ENCODE measurements at places on chromosomes 2 and 18. TPM values are rescaled to one million over a fixed set of nuclear protein-coding genes. Genes with fewer than 3 reads are reported as not detected.

Gene SCN1A
- 1.6 TPM for total RNA-seq

Gene HOXD8
- total RNA-seq = not detected

Gene ZSWIM2
- not detected for total RNA-seq

DNA sequence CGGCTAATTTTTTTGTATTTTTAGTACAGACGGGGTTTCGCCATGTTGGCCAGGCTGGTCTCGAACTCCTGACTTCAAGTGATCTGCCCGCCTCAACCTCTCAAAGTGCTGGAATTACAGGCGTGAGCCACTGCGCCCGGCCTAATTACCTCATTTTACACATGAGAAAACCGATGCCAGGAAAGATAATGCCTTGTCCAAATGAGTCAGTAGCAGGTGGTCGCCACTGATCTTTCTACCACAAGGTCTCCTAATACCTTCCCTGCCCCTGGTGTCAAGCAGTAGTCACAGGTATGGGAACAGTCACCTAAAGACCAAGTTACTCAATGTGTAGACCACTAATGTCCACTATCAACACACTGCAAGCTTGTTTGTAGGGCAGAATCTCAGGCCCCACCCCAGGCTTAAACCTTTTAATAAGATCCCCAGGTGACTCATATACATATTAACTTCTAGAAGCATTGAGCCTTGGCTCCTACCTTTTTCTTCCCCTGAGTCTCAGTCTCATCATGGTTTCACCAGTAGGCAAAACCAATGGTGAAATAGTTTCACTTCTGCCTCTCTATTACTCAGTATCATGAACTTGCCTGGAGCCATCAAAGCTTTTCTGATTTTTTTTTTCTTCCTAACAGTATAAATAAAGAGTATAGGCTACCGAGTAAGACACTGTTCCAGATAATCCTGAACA is 6.9 kb upstream of the EPB41L5 start:
- DNase-seq = no peak
- H3K4me3 ChIP-seq = no peak overlapping the region
- no peaks in the 10 kb centered on the region for H3K36me3 ChIP-seq
- H3K27ac ChIP-seq = no peak overlapping the region

DNA sequence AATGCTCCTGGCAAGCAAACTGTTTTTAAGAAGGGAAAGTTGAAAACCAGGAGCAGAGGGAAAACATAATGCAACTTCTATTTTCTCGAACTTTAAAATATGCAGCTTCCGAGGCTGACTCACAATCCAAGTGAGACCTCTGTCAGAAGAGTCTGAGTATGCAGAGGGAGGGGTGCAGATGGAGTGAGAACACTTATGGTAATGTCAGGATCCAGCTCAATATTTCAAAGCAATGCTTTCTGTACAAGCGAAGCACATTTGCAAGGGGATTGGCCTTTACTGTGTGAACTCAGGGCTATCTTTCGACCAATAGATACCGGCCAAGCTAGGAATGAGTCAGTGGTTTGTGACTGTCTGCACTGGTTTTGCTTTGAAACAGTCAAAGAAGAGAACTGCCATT is 242.7 kb downstream of the CNTNAP5 start:
- H3K27ac ChIP-seq = no peak overlapping the region
- no peak for DNase-seq
- H3K27me3 ChIP-seq = no peaks in the 10 kb centered on the region
- no peaks in the 10 kb centered on the region for H3K36me3 ChIP-seq
- no peak overlapping the region for H3K4me3 ChIP-seq
- H3K4me1 ChIP-seq = peaks cover 5% of the 10 kb centered on the region

GRCh38 chr18:77113361-77114151 is 19.0 kb downstream of the MBP start:
- peaks cover 7% of the 10 kb centered on the region for H3K36me3 ChIP-seq
- H3K4me1 ChIP-seq = peaks cover 61% of the 10 kb centered on the region
- no peak for DNase-seq
- H3K4me3 ChIP-seq = no peak overlapping the region

DNA sequence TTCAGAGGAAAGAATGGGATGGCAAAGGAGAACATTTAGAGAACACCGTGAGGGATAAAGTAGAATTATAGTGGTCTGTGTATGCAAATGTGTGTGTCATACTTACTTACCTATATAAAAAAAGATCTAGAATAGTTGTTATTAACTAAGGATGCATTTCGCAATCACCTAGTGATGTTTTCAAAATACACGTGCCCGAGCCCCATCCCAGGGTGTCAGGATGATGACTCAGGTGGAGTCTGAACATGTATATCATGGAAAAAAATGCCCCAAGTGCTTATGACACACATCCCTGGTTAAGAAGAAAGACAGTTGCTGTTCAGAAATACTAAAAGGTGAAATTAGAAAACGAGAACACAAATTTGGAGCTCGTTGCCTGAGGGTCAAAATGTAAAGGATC is 109.0 kb downstream of the CERS6 start:
- no peak overlapping the region for H3K27ac ChIP-seq
- DNase-seq = no peak
- H3K4me1 ChIP-seq = peaks cover 14% of the 10 kb centered on the region
- H3K27me3 ChIP-seq = no peaks in the 10 kb centered on the region

DNA sequence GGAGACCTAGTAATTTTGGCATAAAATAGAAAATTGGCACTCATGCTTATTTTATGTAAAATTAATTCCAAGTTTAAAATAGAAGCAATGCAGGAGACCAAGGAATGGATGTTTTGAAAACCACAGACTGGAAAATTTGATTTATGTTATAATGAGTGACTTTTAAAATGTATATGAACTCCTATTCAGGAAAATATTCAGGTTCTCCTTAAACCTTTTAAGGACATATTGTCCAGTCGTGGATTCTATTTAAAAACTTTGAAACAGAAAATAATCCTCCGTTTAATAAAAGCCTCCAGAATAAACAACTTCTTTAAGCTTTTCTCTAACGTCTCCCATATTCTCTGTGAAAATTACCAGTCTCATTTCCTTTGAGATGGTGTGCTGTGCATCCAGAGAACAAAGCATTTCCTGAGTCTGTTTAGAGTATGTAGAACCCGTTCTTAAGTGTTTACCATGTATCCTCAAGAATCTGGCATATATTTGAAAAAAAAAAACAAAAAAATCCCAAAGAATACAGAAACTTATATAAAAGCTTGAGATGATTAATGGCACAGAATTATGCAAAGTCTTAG is 8.6 kb upstream of the YES1 start:
- no peak overlapping the region for H3K4me3 ChIP-seq
- H3K36me3 ChIP-seq = no peaks in the 10 kb centered on the region
- no peak overlapping the region for H3K27ac ChIP-seq
- peaks cover 2% of the 10 kb centered on the region for H3K4me1 ChIP-seq

DNA sequence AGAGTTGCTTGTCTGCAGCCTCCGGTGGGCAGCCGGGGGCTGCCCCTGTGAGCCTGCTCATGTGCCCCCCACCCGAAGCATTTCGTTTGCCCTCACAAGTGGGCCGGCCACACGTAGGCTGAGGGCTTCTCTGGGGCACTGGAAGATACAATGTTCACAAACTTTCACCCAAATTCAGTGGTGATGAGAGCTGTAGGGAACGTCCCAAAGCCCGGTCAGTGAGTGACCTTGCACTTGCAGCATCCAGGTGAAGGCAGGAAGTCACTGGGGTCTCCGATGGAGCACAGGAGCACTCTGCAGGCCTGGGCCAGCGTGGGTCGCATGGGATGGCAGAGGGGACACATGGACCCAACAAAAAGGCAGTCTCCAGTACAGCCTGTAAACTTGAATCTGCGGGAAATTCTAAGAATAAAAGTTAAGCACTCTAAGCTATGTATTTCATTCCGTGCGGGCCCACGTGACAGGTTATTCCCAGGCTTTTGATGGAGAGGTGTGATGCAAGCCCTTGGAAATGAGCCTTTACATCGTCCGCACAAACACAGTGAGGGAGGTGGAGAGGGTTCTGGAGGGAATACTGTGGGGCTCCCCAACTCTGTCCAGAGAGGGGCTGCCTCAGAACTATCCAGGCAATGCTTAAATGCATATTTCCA is 42.5 kb downstream of the CNGA3 start:
- no peaks in the 10 kb centered on the region for H3K36me3 ChIP-seq
- DNase-seq = no peak
- H3K4me3 ChIP-seq = no peak overlapping the region
- no peak overlapping the region for H3K27ac ChIP-seq
- peaks cover 10% of the 10 kb centered on the region for H3K27me3 ChIP-seq
- peaks cover 2% of the 10 kb centered on the region for H3K4me1 ChIP-seq

GRCh38 chr2:182915369-182916326 is 49.2 kb upstream of the FRZB start:
- DNase-seq = no peak
- H3K4me1 ChIP-seq = peaks cover 22% of the 10 kb centered on the region
- peaks cover 41% of the 10 kb centered on the region for H3K36me3 ChIP-seq
- no peak overlapping the region for H3K4me3 ChIP-seq
- no peak overlapping the region for H3K27ac ChIP-seq
- H3K27me3 ChIP-seq = no peaks in the 10 kb centered on the region

DNA sequence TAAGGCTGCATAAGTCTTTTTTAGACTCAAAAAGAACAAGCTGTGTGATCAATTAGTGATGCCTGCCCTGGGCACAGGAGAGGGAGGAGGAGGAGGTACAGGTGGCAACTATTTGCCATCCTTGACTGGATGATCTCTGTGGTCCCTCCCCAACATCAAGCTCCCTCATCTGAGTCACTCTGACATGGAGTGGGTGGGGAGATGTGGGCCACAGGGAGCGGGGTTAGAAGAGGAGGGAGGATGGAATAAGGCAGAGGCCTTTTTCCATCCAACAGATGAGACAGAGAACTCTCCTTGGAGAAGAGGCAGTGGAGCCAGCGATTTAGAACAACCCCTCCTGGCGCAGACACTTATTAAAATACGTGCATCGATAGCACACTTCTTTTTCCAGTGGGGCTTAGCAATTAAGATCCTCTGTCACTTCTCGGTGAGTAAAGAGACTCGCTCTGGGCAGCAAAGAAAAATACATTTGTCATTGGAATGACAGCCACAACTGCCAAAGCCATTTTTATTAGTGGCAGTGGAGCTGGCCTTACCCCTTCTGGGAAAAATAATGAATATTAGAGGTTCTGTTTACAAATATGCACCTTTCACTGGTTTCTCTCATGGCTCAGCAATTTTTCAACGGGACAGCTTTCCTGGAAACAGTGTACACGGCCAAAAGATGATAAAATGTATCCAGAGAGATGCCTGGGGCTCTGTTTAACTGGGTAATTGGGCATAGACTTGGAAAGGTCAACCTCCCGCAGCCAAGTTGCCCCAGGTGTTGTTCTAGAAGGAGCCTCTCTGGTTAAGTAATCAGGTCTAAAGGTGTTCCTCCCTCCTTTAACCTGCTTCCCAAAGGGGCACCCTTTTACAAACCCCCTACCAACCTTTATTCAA is 238.4 kb upstream of the CXCR4 start:
- H3K36me3 ChIP-seq = no peaks in the 10 kb centered on the region
- no peak for DNase-seq
- H3K4me3 ChIP-seq = no peak overlapping the region

DNA sequence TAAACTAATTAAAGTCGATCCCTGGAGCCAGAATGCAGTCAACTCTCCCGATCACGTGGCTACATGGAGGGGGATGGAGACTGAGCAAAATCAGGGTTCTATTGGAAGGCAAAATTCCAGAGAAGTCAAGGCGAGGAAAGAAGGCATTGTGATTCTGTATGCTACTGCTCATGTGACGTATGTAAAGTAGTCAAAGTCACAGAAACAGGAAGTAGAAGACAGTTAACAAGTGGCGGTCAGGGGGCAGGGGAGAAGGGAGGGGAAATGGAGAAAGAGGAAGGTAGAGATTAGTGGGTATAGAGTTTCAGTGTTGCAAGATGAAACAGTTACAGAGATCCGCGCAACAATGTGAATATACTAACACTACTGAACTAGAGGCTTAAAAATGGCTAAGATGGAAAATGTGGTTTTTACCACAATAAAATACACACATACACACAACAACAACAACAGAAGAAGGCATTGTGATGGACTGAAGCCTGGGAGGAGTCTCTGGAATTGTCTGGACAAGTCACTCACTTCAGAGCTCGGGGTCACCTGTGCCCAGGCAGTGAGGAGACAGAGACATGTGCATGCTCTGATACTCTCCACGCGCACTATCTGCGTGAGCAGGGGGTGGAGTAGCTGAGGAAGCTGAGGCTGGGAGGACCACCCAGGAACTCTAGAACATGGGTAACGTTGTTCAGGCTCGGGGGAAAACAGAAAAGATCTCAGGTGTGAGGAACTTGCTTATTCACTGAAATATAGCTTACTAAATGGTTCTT is 89.9 kb upstream of the CDCA7 start:
- H3K27ac ChIP-seq = peak overlapping the region; percentile 89
- no peak overlapping the region for H3K4me3 ChIP-seq
- H3K27me3 ChIP-seq = no peaks in the 10 kb centered on the region

DNA sequence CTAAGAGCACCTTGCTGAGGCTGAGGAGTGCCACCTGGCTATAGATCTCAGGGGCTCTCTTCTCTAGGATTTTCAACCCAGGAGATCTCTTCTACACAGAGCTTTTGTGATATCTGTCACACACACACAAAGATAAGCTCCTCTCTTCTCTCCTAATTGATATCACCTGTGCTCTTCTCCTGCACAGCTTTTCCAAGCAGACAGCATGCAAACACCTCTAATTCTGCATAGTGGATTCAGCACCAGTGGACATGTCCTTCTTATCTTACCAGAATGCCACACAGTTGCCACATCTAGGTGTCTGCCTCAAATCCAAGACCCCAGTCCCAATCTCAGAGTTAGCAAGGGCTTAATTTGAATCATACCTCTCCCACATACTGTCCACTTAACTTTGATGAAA is 43.9 kb downstream of the LRATD1 start:
- DNase-seq = no peak
- H3K4me3 ChIP-seq = no peak overlapping the region
- no peak overlapping the region for H3K27ac ChIP-seq
- peaks cover 4% of the 10 kb centered on the region for H3K4me1 ChIP-seq
- H3K36me3 ChIP-seq = no peaks in the 10 kb centered on the region

DNA sequence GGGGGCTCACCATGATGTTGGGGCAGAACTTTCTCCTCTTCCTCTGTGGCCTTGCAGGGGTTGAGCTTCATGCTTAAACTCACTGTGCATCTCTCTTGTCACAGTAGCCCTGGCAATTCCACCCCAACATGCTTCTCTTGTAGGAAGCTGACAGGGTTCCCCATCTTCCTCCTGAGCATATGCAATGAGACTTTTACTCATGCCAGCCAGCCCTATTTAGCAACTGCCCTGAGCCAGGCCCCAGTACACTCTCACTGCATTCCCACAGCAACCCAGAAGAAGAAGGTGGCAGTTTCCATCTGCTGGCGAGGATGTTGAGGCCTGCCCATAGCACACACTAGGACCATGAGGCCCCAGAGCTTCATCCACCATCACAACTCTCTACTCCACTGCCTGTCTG is 72.2 kb upstream of the TEX51 start:
- H3K27me3 ChIP-seq = peaks cover 9% of the 10 kb centered on the region
- H3K36me3 ChIP-seq = no peaks in the 10 kb centered on the region
- DNase-seq = no peak
- no peak overlapping the region for H3K4me3 ChIP-seq

- H3K4me1 ChIP-seq = peaks cover 4% of the 10 kb centered on the region
- no peaks in the 10 kb centered on the region for H3K36me3 ChIP-seq
- no peak for DNase-seq
- H3K27me3 ChIP-seq = no peaks in the 10 kb centered on the region
- H3K27ac ChIP-seq = no peak overlapping the region
Measured at GRCh38 chr2:223232896-223233295, 180.9 kb downstream of the KCNE4 start.

All from WTC11 (cell line).